Stimulated activated effector memory CD8-positive, alpha-beta T cell treated with anti-CD3 and anti-CD28 coated beads, Interleukin-12 subunit alpha, Interleukin-12 subunit beta, amount 100 ng/mL, for 72 hours (primary cell): ENCODE measurements at places on chromosomes 7 and 10.

DNA sequence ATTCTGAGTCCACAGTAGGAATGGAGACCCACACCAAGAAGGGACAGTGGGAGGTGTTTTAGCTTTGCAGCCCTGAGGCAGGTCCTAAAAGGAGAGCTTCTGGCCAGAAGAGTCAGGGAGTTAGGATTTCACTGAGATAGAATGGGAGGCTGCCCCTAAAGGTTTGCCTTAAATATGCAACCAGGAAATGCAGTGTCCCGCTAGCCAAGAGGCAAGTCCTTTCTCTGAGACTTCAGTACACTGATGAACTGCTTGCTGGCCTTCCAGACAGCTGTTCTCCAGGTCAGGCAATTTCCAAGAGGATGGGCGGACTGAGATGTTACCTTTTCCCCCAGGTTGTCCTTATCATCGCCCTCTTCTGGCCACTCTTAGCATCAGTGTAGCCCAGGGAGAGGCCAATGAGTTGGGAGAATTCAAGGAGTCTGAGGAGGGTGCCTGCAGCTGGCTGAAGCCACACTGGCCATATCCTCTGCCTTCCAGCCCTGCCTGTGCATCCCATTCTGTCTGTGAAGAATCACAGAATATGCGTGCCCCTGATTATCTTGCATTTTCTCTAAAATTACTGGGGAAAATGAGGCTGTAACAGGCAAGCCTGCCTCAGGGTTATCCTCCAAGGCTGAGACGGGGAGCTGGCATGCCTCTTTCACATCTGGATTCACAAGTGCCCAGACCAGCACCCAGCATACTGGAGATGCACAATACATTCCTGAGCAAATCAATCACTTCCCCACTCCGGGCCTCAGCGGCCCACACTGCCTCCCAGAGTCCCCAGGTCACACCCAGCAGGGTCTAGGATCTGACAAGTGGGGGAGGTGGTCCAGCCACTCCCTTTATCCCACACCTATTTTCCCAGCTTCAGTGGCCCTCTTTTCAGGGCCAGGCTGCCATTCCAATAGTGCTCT is 2.4 kb downstream of the TLL2 start:
- DNase-seq, result no peak

GRCh38 chr7:147106746-147107145 is 990.1 kb downstream of the CNTNAP2 start:
- DNase-seq, result no peak

- DNase-seq, result no peak
Measured at GRCh38 chr7:80772347-80772993, 134.0 kb downstream of the CD36 start.

- DNase-seq, result no peak
Measured at GRCh38 chr7:127598318-127598717, 4.8 kb downstream of the FSCN3 start.

GRCh38 chr10:80530251-80530650 is 7.5 kb upstream of the SH2D4B start:
- DNase-seq, result no peak
